ENCODE measurements at places on chromosomes 11 and 22. TPM values are rescaled to one million over a fixed set of nuclear protein-coding genes. Genes with fewer than 3 reads are reported as not detected.
A peak's percentile ranks its signal among the peaks of the same experiment; 100 is the strongest.

TYMP gene
- total RNA-seq: 1.7 TPM

OR51F2 gene
- total RNA-seq: not detected

TMA7B gene
- total RNA-seq: not detected

DBX1 gene
- not detected for total RNA-seq

CNTF gene
- total RNA-seq: 3.0 TPM

POU2AF1 gene
- not detected for total RNA-seq

SUSD2 gene
- 0.13 TPM for total RNA-seq

DNA sequence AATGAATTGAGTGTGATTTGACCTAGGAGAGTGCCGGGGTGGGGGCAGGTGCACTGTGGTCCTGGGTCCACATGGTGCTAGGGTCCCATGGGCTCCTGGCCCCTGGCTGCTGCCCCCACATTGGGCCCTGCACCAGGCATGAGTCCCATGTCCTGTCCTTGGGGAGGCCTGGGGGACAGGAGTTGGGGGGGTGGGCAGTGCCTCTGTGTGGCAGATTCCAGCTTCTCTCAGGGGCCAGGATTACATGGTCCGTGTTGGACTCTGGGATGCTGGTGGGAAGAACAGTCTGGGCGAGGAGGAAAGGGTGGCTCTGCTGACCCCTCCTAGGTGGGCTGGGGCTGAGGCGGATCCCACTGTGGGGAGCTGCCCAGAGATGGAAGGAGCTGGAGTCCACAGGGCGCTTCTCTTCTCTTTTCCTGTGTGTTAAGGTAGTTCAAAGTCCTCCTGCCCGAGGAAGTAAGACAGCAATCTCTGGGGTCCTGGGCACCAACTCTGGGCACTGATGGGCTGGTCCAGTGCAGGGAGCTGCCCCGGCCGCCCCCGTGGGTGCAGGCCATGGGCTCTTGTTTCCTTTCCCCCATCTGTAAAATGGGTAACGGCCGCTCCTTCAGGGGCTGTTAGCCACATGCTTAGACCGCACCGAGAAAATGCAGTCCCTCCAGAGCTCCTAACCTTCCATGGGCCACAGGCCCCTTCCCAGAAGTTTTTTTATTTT lies 19.8 kb downstream of the KCNQ1 start:
- DNase-seq: no peak

- no peak for DNase-seq
Observed at GRCh38 chr11:41281131-41281742, 178.2 kb downstream of the LRRC4C start.

- DNase-seq: no peak
Observed at GRCh38 chr11:119904531-119905035, 175.6 kb upstream of the NECTIN1 start.

- no peak for DNase-seq
Observed at GRCh38 chr11:75653532-75653931, 15.3 kb downstream of the MAP6 start.

- no peak for DNase-seq
Observed at GRCh38 chr11:128324531-128325141, 262.7 kb downstream of the ETS1 start.

DNA sequence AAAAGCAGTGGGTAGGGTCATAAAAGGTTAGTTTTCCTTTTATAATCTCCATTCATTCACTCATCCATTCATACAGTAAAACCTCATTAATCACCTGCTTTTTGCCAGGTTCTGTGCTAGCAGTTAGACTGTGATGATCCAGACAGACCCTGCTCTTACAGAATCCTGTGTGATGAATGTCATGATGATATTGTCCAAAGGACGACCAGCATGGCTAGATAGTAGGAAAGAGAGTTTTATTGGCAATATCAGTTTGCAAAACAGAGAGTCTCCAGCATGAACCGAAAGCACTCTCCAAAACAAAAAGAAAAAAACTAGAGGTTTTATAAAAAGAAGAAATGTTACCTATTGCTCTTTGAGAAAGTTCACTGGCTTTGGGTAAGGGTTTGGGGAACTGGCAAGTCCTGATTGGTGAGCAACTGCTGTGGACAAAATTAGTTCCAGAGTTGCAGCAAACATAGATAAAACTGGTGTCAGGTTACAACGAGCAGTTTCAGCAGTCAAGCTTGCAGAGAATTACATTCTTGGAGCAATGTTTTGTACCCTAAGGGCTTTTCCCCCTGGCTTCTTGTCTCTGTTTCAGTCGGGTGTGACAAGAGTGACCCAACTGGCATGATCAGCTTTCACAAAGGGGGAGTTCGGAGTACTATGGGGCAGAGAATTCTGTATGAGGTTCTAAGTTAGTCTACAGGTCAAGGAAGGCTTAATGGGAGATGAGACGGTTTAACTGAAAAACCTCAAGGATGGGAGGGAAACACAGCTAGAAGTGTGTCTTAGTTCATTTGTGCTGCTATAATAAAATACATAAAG lies 58.3 kb downstream of the HSD17B12 start:
- DNase-seq: peak; percentile 46

- DNase-seq: no peak
Observed at GRCh38 chr11:65643971-65644370, 6.1 kb downstream of the SIPA1 start.

GRCh38 chr11:4092026-4092425 lies 2.6 kb upstream of the RRM1 start:
- no peak for DNase-seq

DNA sequence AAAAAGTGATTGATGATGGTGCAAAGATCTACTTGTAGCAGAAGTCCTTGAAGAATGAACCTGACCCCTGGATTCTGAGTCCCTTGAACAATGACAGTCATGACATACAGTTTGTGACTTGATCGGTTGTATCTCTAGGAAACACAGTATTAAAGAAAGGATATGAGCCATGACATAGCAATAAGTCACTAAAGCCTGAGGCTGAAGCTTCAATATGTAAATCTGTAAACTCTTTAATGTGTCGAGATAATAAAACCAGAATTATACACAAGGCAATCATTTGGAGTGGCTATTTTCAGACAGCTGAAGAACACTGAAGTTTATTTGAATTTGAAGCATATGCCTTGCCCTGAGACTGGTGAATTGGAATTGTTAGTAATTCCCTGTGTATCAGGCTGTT lies 911.5 kb upstream of the RAG2 start:
- no peak for DNase-seq

- no peak for DNase-seq
Observed at GRCh38 chr22:46584081-46584921, 35.9 kb upstream of the GRAMD4 start.

DNA sequence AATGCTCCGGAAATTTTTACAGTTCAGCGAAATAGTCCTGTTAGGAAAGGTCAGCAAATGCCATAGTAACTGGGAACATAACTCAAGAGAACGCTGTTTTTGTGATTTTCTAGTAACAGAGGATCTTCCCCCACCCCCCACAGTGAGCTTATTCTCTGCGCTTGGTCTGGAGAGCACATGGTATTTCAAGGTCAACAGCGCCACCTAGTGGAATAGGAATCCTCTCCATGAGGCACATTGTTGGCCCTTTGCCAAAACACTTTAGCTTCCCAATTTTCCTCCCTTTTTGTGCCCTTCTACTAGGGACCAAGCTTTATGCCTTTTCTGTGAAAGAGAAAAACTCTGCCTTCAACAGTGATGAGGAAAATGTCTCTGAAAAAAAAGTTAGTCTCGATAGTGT lies 13.2 kb upstream of the OR4C12 start:
- peak; percentile 37 for DNase-seq

GRCh38 chr11:29251738-29252137 lies 765.1 kb downstream of the KCNA4 start:
- no peak for DNase-seq

- peak; percentile 40 for DNase-seq
Observed at GRCh38 chr22:40498420-40499208, 128.2 kb downstream of the SGSM3 start.

GRCh38 chr11:121226415-121227263 lies 65.9 kb upstream of the SC5D start:
- no peak for DNase-seq

GRCh38 chr11:67422891-67423290 lies 5.4 kb upstream of the RPS6KB2 start:
- DNase-seq: no peak

DNA sequence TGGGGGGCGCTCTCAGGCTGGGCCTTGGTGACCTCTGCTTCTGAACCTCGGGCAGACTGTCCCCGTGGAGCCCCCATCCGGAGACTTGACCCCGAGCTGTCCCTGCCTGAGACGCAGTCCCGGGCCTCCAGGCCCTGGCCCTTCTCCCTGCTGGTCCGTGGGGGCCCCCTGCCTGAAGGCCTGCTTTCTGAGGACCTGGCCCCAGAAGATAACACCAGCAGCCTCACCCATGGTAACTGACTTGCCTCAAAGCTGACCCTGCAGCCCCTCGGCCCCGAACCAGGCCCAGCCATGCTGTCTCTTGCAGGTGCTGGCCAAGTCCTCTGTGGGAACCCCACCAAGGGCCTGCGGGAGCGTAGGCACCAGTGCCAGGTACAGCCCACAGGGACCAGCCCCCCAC lies 8.9 kb downstream of the LMNTD2 start:
- no peak for DNase-seq

DNA sequence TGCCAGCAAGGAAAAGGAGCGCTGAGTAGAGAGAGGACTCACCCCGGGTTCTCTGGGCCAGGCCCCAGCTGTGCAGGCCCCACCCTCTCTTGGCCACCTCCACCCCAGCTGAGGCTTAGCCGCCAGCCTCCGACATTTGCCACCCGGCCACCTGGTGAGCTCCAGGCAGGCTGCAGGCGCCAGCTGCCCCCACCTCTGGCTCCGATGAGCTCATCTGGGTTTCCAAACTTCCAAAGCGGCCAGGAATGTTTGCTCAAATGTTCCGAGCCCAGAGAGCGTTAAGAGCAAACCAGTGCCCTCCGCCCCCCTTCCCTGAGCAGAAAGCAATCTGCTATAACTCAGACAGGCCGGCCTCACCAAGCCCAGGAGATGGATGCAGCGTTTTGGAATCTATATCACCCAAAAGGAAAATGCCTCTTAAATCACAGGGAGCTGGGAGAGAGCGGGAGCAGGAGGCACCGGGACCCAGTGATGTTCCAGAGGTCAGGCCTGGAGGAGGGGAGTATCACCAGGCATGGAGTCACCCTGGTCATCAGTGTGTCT lies 9.1 kb upstream of the MN1 start:
- peak; percentile 66 for DNase-seq

- DNase-seq: no peak
Observed at GRCh38 chr11:131902421-131902820, 532.0 kb downstream of the NTM start.

DNA sequence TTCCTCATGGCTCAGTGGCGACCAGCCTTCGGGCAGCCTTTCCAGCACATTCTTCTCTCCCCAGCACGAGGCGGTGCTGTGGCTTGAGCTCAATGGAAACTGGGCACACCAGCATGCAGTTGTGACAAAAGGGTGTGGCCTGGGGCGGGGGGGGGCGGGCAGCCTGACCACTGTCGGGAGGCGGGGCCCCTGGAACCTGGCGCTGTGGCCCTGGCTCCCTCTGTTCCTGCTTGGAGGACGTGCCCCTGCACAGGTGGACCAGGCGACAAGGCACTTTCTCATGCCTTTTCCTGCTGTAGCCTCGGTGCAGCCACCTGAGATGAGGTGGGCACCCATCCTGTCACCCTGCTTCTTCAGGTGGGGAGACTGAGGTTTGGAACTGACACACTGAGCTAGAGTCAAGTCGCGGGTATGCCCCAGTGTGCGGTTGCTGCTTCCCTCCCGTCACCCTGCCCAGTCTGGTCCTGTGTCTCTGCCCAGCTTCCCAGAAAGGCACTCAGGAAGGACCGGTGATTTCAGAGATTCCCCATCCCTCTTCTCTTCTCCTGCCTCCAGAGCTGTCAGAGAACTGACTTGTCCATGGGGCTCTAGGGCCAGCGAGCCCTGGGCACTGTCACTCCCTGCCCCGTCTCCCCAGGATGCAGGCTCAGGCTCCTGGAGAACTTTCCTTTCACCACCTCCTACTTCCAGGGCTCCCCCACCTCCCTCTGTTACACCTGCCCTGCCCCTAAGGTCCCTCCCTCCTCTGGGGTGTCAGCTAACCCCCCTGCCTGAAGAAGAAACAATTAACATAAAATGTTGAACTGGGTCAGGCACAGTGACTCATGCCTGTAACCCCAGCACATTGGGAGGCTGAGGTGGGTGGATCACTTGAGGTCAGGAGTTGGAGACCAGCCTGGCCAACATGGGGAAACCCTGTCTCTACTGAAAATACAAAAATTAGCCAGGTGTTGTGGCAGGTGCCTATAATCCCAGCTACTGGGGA lies 9.9 kb downstream of the B3GAT1 start:
- DNase-seq: no peak
